ENCODE measurements at places on chromosomes 2 and 18.

DNA sequence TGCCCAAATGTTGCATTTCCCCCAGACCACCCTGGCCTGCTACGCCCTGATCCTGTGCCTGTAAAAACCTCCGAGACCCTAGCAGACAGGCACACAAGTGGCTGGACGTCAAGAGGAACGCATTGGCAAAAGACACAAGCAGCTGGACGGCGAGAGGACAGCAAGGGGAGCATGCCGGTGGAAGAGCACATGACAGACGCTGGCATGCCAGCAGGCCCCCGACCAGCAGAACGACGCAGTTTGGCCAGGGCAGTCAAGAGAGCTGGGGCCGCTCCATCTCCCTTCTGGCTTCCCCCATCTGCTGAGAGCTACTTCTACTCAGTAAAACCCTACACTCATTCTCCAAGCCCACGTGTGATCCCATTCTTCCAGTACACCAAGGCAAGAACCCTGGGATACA lies 42.1 kb downstream of the SAP130 start:
- no peak for DNase-seq

- no peak for DNase-seq
These were observed 268.9 kb downstream of the PLCL1 start for GRCh38 chr2:198073253-198073652.

GRCh38 chr18:42069036-42069435 lies 114.0 kb downstream of the PIK3C3 start:
- DNase-seq = no peak

GRCh38 chr18:42814184-42814583 lies 301.3 kb downstream of the RIT2 start:
- no peak for DNase-seq

DNA sequence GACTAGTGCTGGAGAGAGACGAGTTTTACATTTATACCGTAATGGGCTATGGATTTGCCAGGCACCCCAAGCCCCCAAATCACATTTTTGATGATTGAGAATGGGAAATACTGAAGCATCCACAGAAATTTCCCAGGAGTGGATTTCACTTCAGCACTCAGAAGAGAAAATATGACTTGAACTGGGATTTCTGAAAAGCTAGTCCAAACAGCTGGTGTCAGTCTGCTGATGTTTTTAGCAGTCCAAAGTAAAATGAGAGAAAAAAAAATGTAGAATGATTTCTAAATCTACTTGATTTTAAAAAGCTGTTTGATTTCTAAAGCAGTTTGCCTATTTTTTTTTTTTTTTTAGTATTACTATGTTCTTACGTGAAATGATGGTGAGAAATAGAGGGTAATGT lies 105.0 kb downstream of the PLEKHM3 start:
- DNase-seq = no peak

GRCh38 chr18:76958692-76959341 lies 136.5 kb downstream of the ZNF236 start:
- DNase-seq = no peak

DNA sequence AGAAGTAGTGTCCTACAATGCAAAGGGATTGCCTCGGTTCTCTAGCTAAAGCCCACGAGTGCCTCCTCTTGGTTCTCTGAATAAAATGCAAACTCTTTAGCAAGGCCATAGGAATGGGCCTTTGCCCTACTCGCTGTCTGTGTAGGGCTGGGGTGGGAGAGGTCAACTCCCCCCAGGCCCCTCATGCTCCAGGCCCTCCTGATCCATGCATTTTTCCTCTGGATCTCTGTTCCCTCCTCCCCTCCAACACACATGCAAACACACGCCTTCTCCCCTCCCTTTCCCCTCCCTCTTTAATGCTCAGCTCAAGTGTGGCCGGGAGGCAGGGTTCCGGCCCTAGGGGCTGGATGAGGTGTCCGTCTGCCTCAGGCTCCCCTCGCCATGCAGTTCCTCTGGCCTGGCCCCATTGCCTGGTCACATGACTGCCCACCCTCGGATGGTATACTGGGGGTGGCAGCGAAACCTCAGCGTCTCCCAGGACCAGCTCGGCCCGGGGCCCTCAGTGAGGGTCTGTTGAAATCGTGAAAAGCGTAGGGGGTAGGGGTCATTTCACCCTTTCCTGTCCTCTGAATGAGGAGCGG lies 14.9 kb upstream of the KLF11 start:
- DNase-seq = no peak

GRCh38 chr2:16677875-16678274 lies 12.2 kb upstream of the CYRIA start:
- DNase-seq = no peak

GRCh38 chr2:241873081-241873802 lies 3.7 kb downstream of the RTP5 start:
- DNase-seq = no peak

DNA sequence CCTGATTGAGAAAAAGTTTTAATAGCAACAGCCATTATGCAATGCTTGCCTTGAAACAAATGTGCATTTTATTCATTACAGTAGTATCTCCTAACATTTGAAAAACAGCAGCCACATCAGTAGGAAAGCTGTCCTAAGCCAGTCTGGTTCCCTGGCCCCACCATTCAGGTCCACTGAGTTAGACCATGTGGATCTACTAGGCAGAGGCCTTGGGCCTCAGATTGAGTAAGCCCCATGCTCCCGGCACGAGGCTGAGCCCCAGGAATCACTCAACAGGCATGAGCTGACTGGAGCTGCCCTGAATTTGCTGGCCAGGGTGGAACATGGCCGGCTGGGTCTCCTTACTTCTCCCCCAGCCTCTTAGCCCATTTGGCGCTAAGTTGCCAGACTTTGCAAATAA lies 103.4 kb downstream of the ZFP36L2 start:
- DNase-seq = no peak

GRCh38 chr2:52934920-52935640 lies 832.5 kb upstream of the CHAC2 start:
- no peak for DNase-seq

DNA sequence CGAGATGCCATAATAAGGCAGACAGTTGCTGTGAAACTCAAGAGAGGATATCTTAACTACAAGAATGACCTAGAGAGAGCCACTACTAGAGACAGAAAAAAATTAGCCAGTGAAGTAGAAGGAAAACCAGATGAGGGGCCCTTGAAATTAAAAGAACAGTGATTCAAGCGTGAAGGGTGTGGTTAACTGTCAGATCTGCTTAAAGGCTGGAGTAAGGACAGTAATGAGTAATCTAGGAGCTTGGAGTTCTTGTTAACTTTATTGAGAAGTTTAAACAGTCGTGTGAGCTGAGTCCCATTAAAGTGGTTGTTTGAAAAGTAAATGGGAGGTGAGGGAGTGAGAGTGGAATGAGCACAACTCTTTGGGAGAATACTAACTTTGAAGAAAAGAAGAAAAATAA lies 21.3 kb downstream of the PIGN start:
- no peak for DNase-seq

DNA sequence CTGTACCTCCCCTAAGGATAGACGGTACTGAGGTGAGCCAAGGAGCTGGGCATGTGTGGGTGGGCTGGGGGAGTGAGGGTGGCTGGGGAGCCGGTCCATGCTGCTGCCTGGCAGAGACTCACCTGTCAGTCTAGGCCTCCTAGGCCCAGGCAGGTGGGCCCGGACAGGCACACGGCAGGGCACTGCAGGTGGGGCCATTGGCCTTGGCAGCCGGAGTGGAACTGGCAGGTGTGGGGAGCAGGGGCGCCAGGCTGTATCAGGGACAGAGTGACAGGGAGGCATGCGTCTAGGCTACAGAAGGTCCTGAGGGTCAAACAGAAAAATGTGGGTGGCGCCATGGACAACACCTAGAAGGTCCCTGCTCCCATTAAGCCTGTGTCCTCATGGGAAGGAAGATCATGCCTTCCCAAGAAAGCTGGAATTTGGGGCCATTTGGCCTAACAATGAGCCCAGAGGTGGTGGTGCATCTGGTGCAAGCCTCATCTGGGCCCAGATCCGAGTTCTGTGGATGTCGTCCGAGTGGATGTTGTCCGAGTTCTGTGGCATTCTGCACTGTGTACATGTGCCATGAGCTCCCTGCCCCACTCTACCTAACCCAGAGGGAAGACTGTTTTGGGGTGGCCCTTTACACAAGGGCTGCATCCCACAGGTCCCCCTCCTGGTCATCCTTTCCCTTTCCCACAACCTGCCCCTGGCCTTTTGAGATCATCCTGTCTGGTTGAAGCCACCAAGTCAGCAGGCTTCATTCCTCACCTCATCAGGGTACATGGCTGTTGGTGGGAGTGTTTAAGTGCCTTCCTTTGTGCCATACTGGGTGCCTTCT lies 249.7 kb downstream of the GLI2 start:
- DNase-seq = peak; percentile 1

DNA sequence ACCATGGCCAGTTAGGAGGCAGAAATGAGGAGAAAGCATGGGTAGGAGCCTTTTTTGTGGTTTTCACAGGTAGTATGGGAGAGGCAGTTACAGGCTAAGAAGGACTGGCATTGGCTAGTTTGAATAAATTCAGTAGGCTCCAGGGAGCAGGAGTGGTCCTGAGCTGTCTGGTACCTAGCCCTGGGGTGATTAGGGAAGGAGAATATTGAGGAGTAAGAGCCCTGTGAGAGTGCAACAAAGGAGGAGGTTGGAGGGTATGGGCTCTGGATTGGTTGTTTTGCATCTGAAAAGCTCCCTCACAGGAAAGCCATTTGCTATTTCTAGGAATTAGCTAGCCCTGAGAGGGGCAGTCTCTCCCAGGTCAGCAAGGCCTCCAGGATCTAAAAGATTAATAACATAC lies 13.3 kb upstream of the TCF7L1 start:
- no peak for DNase-seq

- DNase-seq = no peak
These were observed 433.0 kb downstream of the ZEB2 start for GRCh38 chr2:144086965-144087364.

DNA sequence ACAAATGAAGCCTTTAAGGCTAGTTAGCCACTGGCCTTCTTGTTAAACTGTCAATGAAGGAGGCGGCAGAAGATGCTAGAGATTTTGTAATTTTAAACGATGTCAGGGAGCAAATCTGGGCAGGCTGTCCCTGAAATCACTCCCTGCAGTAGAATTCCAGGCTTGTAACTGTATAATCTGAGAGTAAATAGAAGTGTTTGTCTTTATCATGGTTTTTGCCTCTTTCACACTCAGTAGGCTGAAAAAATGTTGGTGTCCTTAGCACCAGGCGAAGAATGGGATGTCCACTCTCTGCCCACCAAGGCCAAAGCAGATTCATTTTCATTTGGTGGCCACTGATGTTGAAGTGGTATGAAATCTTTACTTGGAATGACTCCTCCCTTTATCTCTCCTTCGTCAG lies 136.9 kb upstream of the THSD7B start:
- no peak for DNase-seq

- DNase-seq = no peak
These were observed 29.5 kb upstream of the ITGB6 start for GRCh38 chr2:160229591-160229990.

GRCh38 chr2:159446817-159447216 lies 160.3 kb upstream of the WDSUB1 start:
- DNase-seq = no peak

- no peak for DNase-seq
These were observed 326.2 kb upstream of the SOX11 start for GRCh38 chr2:5365871-5366461.

- no peak for DNase-seq
These were observed 65.3 kb downstream of the SLC40A1 start for GRCh38 chr2:189515264-189515663.

DNA sequence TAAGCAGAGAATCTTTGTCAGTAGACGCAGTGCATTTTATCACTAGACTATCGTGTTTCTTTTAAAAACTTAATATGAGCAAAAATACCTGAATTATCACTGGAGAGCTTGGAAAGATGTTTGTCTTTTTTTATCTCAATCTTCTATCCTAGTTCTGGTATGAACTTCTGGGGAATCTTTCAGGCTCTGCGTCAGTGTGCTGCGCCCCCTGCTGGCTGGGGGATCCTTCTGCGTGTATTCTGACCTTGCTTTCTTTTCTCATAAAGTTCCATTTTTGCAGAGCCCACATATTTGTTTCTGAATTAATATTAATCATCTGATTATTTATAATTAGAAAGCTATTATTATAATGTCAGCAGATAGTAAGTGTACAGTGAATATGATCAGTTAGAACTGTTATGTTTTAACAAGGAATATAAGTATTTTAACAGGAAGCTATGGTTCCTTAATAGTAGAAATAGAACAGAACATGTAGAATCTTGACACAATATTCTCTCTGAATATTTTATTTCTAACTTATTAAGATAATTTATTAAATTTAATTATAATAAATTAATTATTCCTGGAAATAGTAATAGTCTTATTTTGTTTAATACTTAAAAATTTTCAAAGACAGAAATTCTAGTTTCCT lies 945.0 kb upstream of the CRIM1 start:
- peak; percentile 2 for DNase-seq

GRCh38 chr2:159736048-159736447 lies 23.7 kb downstream of the MARCHF7 start:
- no peak for DNase-seq

DNA sequence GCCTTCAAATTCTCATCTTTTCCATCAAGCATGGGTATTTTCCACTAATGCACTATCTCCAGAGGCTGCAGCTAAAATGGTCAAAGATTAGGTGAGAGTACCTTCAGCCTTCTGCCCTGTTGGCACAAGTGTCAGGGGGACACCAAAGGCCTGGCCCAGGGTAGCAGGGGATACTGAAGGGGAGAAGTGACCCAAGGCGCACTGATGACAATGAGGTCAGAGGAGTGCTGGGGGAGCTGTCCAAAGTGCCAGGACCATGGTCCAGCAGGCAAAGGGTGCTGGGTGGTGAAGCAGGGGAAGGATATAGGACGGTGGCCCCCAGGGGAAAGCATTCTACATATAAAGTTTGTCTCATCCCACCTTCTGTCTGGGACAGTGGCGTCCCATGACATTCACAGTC lies 303.4 kb downstream of the SMAD2 start:
- DNase-seq = no peak

- no peak for DNase-seq
These were observed 158.6 kb downstream of the ALPK2 start for GRCh38 chr18:58470292-58470691.
